ENCODE measurements at places on chromosomes 1 and 21.

DNA sequence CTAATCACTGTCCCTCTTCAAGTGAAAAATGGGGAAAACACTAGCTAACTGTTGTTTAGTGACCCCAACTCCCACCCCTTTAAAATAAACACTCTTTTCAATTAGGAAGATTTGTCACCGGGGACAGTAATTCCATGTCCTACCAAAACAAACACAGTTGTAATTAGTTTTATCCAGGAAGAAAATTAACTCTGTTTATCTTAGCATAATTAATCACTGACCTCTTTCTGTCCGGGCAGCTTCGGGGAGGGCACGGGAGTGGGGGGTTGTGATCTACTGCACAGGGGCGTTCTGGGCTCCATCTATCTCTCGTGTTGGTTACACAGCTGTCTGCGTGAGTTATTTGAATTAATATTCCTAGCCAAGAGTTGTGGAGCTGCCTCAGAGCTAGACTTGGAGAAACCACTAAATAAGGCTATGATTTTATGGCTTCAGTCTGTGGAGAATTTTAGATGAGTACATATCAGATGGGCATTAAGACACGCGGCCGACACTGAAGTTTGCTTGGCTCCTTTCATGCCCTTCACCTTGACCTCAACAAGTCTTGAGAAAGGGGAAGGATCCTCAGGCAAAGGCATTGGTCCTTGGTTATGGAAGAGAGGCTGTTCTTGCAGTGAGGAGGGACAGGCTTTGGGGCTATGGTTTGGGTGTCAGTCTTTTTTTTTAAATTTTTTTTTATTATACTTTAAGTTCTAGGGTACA is 102.0 kb upstream of the TRABD2B start:
- no peak for DNase-seq

DNA sequence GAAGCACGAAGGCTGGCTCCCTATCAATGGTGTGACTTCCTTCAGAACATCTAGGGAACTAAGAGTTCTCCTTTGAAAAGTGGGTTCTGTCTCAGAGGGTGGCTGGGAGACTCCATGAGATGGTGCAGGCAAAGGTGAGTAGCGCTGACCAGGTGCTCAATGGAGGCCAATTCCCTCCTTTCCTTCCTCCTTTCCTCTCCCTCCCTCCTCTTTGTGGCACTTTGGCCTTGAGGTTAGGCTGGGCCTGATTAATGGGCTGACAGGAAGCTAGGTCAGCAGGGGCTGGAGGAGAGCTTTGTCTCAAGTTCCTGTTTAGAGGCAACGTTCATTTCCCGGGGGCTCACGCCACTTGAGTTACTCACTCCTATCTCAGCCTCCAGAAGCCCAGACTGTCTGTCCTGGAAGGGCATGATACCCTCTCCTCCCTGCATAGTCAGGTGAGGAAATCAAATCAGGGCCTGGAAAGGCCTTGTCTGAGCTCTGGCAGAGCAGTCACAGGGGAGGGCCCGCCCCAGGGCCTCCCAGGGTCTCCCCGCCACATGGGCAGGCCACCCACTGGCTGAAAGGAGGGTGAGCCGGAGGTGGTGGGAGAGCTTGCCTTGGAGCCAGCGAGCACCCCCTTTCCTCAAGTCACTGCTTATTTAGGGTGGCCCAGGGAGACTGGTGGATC is 58.4 kb upstream of the SSBP3 start:
- no peak for DNase-seq

DNA sequence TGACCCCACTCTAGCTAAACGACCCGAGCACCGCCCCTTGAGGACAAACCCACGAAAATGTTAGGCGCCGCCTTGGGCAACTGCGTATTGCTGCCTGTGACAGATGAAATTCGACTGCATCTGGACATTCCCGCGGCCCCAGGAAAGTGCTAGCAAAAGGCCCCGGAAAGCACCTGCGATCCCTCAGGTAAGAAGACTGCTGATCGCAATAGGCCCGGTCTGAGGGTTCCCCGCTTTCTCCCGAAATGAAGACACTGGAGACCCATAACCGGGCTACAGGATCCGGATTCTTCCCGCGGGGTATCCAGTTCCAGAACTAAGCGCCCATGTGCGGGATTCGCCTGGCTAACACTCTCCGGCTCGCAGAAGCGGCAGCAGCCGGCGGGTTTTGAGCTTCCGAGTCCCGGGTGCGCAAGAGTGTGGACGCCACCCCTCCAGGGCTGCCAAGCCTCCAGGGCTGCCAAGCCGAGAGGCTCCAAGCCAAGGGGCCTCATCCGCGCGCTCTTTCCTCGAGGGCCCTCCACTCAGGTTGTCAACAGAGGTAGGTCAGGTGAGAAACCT is 157.9 kb upstream of the NBPF11 start:
- DNase-seq: no peak

DNA sequence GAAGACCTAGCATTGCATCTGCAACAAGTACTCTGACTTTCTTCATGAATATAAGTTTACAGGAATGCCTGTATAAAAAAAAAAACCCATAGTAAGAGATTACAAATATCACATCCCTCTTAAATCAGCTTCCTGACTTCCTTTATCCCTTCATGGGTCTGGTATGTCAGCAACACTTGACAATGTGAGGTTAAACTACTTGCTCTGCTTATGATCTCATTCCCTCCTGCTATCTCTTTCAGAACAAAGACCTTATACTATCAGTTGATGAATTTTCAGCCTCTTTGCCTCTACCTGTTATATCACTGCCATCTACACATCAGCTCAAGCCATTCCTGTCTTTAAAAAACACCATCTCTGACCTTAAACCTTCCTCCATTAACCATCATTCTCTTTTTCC is 130.9 kb upstream of the SAMSN1 start:
- DNase-seq: no peak

DNA sequence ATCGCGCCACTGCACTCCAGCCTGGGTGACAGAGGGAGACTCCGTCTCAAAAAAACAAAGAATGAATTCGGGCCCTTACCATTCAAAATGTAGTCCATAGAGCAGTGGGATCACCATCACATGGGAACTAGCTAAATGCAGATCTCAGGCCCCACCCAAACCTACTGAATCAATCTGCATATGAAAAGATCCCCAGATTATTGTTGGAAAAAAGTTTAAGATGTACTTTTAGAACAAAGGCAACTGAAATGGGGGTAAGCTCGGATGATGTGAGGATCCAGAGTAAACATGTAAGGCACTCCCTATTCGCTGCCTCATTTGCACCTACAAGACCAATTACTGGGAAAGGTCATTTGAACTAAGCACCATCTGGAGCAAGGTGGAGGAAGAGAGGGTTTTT is 803 bp upstream of the FLAD1 start:
- no peak for DNase-seq

GRCh38 chr1:183249941-183250452 is 63.9 kb downstream of the LAMC2 start:
- DNase-seq: no peak

GRCh38 chr21:33942426-33942825 is 26.8 kb upstream of the ATP5PO start:
- DNase-seq: no peak

Measured in tongue (tissue), 3 donors.